T-helper 9 cell (primary cell): ENCODE measurements at places on chromosomes 11 and 22.
A peak's percentile ranks its signal among the peaks of the same experiment; 100 is the strongest.

DNA sequence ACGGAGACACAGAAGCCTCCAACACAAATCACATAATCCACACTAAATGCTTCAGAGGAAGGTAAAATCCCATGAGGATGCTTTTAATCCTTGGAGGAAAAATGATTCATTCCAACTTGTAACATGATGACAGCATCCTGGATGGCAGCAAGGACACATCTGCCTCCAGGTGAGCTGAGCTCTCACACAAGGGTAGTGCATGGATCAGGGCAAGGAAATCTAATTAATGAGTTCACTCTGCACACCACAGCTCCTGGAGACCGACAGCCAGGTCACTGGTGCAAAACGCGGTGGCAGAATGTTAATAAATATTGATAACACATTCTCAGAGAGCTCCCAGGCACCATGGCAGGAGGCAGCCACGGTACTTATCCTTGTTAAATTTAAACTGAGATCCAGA, 40.3 kb upstream of the CYP2D6 start:
- no peak for DNase-seq

DNA sequence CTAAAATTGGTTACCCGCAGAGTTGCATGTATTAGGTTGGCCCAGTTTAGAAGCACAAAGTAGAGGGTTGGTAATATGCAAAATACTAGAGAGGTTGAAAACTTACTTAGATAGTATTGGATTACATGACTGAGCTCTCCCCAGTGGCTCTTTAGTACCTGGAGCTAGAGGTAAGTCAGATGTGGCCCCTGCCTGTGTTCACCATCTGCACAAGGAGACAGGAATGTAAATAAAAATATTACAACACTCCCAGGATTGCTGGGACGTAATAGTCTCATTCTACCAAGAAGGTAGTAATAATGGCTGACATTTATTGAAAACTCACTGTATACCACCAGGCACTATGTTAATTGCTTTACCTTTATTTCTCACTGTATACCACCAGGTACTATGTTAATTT, 129.6 kb downstream of the SLC17A6 start:
- no peak for DNase-seq

DNA sequence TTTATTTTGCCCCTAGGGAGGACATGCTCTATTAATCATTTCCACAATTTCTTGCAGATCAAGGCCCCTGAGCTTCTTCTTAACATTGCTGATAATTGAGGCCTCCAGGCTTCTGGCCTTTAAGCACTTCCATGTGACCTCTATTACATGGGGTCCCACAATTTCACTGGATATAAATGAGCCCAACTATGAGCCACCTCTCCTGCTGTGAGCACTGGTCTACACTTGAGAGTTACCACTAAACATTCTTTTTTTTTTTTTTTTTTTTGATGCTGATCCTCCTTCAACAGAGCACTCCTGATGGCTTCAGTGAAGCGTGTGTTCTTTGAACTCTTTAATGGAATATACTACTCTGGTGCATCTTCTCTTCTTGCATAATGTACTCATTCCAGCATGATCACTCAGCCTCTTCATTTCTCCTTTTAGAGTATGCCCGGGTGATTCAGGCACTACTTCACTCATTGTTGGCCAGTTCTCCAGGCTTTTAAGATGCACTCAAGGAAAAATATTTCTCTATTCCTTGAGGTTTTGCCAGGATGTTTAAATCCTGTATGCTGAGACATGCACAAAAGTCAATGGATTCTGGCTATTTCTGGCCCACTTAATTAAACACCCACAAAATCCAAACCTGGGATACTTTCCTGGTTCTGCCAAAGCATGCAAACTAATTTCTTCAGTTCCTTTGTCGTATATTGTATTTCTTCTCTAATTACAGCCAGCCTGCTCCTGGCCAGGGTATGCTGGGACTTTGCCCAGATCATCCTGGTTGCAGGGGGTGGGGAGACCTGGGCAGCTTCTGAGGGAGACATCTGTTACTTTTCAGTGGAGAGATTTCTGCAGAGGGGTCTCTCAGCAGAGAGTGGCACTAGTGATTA, 257.8 kb upstream of the LUZP2 start:
- no peak for DNase-seq

DNA sequence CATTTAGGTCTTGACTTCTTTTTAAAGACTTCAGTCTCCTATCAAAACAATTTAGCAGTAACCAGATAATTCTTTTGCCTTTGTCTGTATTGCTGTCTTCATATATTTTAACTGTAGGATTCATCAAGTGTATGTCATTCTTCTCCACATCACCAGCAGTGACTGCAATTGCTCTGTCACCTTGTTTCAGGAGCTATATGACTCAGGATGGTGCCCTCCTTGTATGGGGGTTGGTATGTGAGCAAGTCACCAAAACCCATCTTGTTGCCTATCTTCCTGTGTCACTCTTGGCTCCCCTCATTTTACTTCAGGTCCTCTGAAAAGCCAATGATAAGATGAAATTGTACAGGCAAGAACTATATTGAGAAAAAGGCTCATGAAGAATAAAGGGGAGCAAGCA, 256.9 kb upstream of the LUZP2 start:
- no peak for DNase-seq

DNA sequence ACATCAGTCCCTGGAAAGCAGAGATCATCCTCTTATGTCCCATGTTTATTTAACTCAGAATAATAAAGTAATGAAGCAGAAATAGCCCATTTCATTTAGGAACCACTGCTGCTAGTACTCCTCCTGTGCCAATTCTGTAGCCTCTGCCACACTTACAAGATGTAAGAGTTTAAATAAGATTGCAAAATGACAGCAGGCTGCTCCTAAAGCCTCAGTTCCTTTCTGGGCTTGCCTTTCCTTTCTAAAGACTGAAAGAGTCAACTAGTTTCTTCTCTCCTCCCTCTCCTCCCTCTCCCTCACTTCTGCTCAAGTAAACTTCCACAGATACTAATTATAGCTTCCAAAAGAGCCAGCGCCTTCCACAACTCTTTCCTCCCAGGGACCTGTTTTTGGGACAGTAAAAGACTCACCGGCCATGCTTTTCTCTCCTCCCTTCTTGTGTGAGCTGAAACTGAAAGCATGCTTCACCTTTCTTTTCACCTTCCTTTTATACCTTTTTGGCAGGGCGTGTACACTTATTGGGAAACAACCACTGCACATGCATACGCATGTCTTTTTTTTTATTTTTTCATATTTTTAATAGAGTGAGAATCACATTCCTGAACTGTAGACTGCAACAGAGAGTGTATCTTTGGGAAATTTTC, 26.1 kb upstream of the CARD16 start:
- no peak for DNase-seq

- DNase-seq = no peak
Measured at GRCh38 chr11:130403271-130403804, 25.1 kb downstream of the ADAMTS8 start.

DNA sequence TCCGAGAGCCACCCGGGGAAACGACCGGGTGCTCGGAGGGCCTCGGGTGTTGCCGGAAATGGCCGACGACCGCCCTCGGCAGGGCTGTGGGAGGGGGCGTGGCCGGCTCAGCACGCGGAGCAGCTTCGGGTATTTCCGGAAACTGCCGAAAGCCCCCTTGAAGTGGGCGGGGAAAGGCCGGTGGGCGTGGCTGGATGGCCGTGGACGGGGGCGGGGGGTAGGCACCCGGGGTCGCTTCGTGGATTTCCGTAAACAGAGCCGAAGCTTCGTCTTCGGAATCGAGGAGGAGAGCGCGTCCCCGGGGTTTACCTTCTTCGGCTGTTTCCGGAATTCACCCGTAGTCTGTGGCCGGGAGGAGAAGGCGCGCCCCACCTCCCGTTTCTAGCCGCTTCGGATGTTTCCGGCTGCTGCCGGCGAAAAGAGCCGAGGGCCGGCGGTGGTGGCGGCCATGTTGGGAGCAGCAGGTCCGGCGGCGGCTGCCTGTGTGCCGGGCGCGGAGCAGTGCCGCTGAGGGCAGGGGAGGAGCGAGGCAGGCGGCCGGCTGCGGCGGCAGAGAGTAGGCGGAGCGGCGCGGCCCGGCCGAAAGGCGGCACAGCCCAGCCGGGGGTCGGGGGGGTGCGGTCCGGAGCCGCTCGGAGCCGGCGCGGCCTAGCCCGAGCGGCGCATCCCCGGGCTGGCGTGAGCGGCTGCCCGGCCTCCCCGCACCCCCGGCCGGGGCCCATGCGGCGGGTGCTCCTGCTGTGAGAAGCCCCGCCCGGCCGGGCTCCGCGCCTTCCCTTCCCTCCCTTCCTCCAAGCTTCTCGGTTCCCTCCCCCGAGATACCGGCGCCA, at the start of gene MARK2:
TSS of gene MARK2 (plus strand) at position 433 of the 830 bp plus-strand sequence. CDS start at position 830, 397 bp downstream.
- DNase-seq = peak; percentile 100

DNA sequence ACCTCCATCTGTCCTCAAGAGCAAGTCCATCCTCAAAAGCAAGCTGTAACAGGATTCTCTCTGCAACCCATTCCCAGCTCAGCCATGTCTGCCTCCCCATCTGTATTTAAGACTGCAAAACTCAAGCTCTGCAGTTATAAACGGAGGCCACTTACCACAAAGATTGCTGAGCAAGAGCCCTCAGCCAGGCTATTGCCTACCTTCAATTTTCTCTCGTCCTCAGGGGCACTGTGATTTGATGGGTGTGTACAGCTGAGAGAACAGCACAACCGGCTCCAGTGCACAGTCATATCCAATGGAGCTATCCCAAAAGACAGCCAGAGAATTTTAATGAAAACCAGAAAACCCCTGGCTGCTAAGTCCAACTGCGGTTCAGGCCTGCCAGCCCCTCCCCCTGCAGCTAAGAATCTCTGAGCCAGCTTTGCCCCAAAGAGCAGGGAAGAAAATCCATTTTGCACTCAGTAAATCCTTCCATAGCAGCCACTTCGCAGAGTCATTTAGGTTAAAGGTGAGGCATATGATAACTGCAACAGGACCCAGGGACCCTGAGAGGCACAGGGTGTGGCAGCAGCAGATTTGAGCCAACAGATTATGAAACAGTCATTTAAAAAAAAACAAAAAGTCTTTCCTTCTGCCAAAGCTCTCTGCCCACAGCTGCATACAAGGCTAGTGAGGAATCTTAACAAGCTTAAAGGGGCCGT, 37.6 kb downstream of the RAB30 start:
- DNase-seq = no peak

DNA sequence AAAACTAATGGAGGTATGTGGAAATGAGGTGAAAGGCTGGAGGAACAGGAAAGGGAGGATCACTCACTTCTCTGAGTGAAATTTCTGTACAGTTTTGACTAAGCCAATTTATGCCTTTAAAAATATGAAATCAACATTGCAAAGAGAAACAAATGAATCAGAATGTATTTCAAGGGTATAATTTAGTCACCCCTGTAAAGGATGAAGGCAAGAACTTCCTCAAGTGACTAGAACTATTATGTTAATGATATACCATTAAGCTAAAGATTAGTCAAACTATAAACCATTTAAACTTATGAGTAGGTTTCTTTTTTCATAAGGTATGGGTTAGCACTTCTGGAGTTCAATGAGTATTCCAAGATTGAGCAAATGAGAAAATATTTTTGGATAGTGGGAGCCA, 184.5 kb upstream of the CHORDC1 start:
- no peak for DNase-seq

DNA sequence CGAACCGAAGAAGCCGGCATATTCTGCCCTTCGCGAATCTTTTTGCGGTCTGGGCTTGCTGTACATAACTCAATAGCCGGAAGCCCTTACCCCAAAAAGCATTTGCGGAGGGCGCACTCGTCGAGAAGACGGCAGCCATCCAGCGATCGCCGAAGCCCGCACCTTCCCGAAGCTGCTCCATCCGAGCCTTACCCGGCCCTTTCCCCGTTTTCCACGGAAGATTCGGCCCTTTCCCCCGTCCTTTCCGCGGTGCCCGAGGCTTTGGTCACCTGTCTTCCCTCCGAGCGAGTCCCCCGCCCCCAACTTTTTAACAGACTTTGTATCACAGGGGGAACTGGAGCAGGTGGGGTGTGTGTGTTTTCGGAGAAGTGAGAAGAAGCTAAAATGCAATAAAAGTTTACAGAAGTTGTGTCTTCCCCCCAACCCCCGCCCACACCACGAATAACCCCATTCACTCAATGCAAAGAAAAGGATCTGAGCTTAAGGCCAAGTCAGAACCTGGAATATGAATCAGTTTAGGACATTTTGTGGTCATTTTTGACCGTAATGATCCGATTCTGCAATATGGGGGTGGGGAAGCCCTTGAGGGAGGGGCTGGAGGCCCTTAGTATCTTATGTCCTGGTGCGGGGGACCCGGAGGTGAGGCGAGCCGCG, 99.0 kb upstream of the HSD17B12 start:
- no peak for DNase-seq
